ENCODE measurements at places on chromosomes 6 and 20. TPM values are rescaled to one million over a fixed set of nuclear protein-coding genes. Genes with fewer than 3 reads are reported as not detected.

GRCh38 chr6:56714273-56714672, 71.6 kb upstream of the DST start:
- no peaks in the 10 kb centered on the region for H3K36me3 ChIP-seq
- H3K4me1 ChIP-seq: no peaks in the 10 kb centered on the region
- DNase-seq: no peak
- H3K4me3 ChIP-seq: no peak overlapping the region
- no peaks in the 10 kb centered on the region for H3K27me3 ChIP-seq

GRCh38 chr20:49270177-49270576, 7.7 kb downstream of the ZNFX1 start:
- H3K4me3 ChIP-seq: no peak overlapping the region
- H3K4me1 ChIP-seq: no peaks in the 10 kb centered on the region
- H3K27me3 ChIP-seq: no peaks in the 10 kb centered on the region
- H3K27ac ChIP-seq: no peak overlapping the region
- no peak for DNase-seq

GRCh38 chr20:16806886-16807285, 58.7 kb downstream of the OTOR start:
- H3K4me3 ChIP-seq: no peak overlapping the region
- no peak for DNase-seq
- H3K27ac ChIP-seq: no peak overlapping the region
- no peaks in the 10 kb centered on the region for H3K36me3 ChIP-seq

GRCh38 chr6:28211840-28212509, 13.1 kb upstream of the ZSCAN9 start:
- H3K27ac ChIP-seq: no peak overlapping the region
- no peaks in the 10 kb centered on the region for H3K4me1 ChIP-seq
- peak overlapping the region; percentile 11 for H3K4me3 ChIP-seq
- peaks cover 75% of the 10 kb centered on the region for H3K27me3 ChIP-seq
- no peaks in the 10 kb centered on the region for H3K36me3 ChIP-seq
- DNase-seq: no peak

The RNGTT gene
- 13.8 TPM for total RNA-seq

The B3GAT2 gene
- total RNA-seq: not detected

All from kidney (tissue), 22 donors.